ENCODE measurements at places on chromosomes 5 and 9.

GRCh38 chr9:93659837-93660177 is 83.4 kb downstream of the PHF2 start:
- DNase-seq: no peak

DNA sequence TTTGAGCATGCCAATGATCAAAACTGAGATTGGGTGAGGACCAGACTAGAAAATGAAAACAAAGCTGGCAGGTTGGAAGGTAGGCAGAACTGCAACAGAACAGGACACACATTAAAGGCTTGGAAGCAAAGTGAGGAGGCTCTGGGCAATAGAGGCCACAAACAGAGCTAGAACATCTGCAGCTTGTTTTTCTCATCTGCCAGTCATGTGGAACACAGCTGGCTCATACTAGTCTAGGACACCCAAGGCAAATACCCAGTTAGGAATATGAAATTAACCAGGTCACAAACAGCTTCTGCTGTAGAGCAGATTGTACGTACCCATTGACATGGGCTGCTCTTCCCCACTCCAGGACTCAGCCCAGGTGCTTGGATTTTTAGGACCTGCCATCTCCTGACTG is 61.7 kb downstream of the SPEF2 start:
- peak; percentile 41 for DNase-seq

GRCh38 chr5:115978779-115979178 is 16.5 kb downstream of the LVRN start:
- peak; percentile 4 for DNase-seq

DNA sequence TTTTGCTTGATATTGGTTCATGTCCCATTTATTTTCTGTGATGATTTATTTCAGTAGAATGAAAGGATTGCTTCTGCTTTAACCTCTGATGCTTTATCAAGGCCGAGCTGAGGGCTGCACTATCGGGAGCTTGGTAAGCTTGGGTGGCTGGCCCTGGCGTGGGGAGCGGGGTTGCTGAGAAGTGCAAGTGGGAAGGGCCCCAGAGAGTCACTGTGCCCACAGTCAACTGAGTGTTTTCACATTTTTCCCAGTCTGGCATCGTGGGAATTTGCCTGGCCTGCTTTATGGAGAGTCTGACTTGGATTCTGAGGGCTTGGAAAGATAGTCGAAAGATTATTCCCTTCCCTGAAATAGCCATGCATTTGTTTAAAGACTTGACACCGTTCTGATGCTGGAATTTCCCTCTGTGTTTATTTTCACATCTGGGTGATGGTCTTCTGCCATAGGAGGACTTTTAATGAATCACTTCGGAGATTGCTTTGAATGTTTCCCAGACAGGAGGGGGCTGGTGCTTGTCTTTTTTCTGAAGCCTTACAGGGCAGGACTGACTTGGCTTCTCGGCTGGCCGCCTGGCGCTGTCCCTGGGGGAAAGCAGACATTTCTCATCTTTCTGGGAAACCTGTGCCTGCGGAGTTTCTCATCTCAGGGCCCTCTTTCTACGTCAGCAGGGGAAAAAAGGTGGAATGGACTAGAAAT is 139.0 kb downstream of the BOD1 start:
- peak; percentile 55 for DNase-seq

DNA sequence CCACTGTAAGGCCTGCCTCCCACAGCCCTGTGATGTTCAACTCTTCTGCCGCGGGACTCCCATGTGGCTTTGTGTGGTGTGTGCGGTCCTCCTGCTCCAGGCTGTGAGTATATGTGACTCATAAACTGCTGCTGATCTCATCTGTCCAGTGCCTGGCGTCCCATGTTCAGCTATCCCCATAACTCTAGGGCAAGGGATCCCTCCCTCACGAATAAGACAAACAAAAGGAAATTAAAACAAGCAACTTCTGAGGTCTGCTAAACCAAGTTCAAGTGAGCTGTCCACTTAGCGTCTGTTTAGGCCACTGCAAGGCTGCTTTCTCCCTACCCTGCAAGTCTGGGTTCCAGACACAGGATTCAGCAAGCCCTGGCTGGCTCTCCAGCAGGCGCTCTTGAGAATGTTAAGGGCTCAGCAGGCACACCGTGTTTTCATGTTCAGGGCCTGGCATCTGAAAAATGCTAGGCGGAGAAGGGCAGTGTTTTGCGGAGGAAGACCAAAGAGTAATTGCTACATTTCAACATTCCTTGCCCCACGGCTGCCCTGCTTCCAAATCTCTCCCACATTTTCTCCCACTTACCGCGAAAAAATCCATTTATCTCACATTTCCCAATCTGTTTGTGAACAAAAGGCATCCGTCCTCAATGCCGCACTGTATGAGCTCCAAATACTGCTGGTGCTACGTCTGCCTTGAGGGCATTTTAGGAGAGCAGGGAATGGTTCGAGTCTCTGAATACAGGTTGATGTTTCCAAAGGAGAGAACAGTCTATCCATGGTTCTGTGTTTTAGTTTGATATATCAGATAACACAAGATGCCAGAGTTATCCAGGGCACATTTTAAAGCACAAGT is 280.2 kb downstream of the SEMA5A start:
- DNase-seq: peak; percentile 87

GRCh38 chr9:121731919-121732318 is 80.5 kb downstream of the DAB2IP start:
- DNase-seq: no peak

GRCh38 chr5:103391659-103392058 is 133.1 kb downstream of the MACIR start:
- DNase-seq: no peak

GRCh38 chr9:135712613-135713295 is 10.8 kb downstream of the KCNT1 start:
- no peak for DNase-seq
